Liver (tissue), 10 donors: ENCODE measurements at places on chromosomes 2 and 18.

DNA sequence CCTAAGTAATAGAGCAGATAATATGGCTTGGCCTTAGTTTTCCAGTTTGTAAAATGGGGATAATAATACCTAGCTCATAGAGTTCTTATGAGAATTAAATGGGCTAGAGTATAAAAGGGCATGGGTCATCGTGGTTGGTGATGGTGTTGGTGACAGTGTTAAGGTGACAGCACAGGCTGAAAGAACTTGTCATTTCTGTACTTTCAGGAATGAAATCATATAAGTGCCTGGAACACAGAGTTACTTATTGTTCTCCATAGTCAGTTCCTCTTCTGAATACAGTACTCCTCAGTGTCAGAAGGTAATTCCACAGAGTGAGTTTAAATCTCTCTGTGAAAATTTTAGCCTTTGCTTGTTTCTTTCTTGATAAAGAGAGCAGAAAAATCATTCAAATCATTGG lies 42.4 kb downstream of the KIF5C start:
- DNase-seq, result no peak

- DNase-seq, result no peak
These were observed 4.4 kb downstream of the ADRA2B start for GRCh38 chr2:96111823-96112500.

DNA sequence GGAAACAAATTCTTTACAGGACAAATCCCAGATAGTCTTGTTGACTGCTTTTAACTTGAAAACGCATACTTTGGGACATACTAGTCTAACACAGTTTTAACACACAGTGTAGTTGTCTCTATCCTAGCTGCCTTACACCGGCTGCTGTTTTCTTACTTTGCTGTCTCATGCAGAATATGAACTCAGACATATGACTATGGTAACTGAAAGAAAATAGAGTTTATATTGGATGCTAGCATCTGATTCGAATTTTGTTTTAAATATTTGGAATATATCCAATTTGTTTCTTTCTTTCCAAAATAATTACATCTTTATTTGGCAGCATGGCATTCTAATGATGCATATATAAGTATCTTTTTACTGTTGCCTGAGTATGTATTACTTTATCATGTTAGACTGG lies 69.8 kb downstream of the ANKRD12 start:
- no peak for DNase-seq

DNA sequence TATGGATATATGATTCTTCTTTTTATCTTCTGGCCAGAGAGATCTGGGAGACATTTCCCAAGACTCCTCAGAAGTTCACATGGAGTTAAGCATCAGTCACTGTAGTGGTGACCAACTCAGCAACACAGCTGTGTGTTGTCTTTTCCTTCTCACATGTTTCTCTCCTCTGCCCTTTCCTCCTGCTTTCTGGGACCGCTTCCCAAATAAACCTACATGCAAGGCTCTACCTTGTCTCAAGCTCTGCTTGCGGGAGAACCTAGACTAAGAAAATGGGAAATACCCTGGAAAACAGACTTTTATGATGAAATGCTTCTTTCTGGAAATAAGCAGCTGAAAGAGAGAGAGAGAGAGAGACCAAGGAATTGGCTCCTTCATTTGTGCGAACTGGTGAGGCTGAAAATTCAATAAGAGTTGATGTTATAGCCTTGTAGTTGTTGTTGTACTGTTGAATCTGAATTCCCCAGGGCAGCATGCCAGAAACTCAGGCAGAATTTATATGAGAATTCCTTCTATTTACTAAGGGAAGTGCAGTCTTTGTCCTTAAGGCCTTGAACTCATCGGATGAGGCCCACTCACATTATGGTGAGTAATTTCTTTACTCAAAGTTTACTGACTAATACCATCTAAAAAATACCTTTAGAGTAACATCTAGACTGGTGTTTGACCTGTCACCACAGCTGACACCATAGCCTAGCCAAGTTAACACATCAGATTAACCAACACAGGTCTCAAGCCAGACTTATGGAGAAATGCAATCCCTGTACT lies 22.7 kb upstream of the DSC1 start:
- DNase-seq, result no peak

DNA sequence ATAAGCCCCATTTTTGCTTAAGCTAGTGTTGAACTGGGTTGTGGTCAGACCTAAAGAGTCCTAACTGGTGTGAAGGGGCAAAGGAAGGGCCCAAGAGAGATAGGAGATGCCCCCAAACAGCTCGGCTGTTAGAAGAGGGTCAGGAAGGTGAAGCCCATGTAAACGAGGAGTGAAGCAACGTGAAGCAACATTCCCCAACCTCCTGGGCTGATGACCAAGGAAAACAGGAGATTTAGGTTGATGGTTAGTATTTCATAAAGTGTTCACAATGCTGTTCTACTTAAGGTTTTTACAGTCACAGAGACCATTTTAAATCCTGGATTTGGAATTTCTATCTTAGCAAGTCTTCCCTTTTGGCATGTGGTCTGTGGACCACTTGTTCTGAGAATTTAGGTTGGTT lies 144.0 kb upstream of the SERPINE2 start:
- no peak for DNase-seq

DNA sequence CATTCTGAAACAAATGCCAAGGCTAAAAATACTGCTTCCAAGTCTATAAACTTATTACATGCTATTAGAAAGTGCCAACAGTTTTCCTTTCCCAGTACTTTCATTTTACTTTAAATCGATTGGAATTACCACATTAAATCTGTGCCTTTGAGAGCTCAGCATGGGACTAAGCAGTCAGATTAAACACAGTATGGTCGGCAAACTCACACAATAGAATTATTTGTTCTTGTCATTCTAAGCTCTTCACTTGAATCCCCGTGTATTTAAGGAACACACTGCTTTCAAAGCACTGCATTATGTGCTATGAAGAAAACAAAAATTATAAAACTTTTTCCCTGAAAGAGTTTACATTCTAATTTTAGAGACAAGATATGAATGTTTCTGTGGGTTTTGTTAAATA lies 444.4 kb upstream of the SLC39A10 start:
- no peak for DNase-seq

DNA sequence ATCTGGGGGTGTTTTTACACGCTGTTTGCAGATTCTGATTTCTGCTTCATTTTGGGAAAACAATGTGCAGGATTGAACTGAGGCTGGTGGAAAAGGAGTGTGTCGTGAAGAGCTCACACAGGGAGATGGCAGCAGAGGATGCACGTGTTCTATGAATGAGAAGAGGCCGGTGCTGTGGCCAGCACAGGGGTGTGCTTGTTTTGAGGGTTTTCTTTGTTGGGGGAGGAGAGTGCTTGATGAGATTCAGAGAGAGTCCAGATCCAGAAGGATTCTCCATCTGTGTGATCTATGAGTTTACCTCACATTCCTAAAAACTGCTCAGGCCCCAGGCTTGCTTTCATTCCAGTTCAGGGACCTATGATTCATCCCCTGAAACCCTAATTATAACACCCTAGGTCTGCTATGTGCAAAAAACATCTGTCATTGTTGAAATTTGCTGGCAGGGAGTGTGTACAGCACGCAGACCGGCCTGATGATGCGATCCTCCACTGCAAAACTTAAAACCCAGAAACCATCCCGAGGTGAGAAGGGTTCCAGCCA lies 12.1 kb downstream of the TGFA start:
- no peak for DNase-seq

GRCh38 chr2:213238753-213239495 lies 45.3 kb upstream of the SPAG16 start:
- no peak for DNase-seq

DNA sequence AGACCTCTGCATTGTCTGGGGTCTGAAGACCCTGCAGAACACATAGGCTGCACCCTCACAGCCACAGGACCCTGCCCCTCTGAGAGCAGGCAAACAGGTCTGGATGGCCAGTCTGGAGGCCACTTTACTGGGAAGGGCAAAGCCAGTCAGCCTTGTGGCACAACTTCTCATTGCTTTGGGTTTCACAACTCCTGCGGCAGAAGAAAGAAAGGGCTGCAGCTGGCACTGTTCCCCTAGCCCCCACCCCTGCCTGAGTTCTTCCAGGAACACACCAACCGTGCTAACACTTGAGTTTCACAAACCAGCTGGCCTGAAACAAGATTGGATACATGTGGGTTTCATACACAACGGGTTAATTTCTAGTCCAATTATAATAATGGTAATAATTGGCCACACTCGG lies 276.5 kb upstream of the MGAT5 start:
- no peak for DNase-seq

GRCh38 chr2:54557601-54558187 lies 101.6 kb downstream of the SPTBN1 start:
- DNase-seq, result peak; percentile 55

DNA sequence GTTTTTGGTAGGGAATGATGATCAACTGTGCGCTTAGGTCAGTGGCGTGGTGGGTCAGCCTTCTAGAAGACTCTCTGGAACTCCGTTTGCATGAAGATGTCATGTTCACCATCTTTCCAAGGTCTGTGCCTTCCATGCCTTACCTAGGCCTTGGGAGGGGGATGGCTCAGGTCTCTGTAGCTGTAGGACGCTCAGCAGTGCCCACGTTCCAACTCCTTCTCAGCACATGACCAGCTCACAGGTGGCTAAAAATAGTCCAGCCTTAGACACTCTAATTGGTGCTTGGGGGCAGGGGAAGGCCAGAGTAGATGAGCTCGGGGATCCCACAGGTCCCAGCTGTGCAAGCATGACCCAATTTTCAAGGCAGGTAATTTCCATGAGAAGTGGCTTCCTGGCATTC lies 42.3 kb upstream of the TEX51 start:
- no peak for DNase-seq

DNA sequence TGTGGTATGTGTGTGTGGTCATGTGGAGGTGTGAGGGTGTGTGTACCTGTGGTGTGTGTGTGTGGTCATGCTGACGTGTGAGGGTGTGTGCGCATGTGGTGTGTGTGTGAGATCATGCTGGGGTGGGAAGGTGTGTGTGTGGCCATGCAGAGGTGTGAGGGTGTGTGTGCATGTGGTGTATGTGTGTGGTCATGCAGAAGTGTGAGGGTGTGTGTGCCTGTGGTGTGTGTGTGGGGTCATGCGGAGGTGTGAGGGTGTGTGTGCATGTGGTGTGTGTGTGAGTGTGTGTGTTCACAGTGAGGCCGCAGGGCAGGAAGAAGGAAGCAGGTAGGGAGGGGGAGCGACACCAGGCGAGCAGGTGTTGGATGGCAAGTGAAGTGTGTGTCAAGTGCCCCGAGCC lies 259.0 kb downstream of the LOXHD1 start:
- no peak for DNase-seq

DNA sequence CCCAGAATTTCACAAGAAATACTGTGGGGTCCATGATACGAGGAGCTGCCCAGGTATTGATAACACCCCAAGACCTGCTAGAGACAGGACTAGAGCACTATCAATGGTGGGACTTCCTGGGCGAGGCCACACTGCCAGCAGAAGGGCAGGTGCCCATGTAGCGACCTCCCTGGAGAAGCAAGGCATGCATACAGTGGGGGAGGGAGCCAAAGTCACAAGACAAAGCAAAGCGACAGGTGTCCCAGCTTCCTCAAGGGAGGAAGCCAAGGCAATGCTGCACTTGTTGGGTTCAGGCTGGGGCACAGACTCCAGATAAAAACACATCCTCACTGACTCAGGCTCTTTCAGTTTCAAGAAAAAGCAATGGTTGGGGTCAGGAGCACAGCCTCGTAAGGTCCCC lies 7.5 kb downstream of the CD207 start:
- DNase-seq, result no peak

- DNase-seq, result no peak
These were observed 78.4 kb downstream of the ARHGEF4 start for GRCh38 chr2:130915149-130915548.
